ENCODE measurements at places on chromosomes 11 and 22.

- DNase-seq: peak; percentile 96
Observed at GRCh38 chr11:14544611-14545010, 24.4 kb upstream of the PSMA1 start.

- peak; percentile 18 for DNase-seq
Observed at GRCh38 chr11:72478669-72479068, 44.3 kb upstream of the CLPB start.

- DNase-seq: no peak
Observed at GRCh38 chr11:121651257-121651605, 198.5 kb upstream of the SORL1-AS1 start.

GRCh38 chr11:73957654-73958361, 7.0 kb downstream of the DNAJB13 start:
- DNase-seq: no peak

- no peak for DNase-seq
Observed at GRCh38 chr11:75893251-75893650, 78.2 kb downstream of the UVRAG start.

GRCh38 chr11:106714199-106714598, 304.1 kb downstream of the GUCY1A2 start:
- no peak for DNase-seq

DNA sequence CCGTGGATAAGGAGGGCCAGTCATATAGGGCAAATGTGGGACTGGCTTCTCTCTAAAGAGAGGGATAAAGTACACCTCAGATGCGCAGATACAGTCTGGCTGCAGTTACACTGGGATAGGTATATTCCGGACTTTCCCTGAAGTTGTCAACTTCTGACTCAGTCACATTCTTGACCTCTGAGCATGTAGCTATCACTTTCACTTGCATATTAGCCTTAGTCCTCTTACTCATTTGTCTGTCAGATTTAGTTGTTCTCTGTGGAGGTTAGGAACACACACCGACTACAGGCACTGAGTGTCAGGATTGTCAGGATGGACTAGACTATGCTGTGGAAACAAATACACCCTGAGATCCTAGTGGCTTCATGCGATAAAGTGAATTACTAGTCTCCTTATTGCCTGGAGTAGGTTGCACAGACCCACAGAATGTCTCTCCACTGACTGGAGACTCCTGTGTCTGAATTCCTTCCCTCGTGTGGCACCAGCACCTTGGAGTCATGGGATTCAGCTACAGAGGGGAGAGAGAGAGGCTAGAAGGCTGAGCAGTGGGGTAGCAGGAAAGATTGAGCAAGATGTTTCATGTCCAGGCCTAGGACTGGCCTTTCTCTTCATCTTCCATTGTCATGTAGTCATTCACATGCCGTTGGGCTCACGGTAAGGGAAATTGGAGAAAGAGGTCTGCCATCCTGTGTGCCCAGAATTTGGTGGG, 654.3 kb downstream of the NTM start:
- DNase-seq: no peak

- DNase-seq: no peak
Observed at GRCh38 chr11:68043029-68043348, 4.2 kb downstream of the TCIRG1 start.

DNA sequence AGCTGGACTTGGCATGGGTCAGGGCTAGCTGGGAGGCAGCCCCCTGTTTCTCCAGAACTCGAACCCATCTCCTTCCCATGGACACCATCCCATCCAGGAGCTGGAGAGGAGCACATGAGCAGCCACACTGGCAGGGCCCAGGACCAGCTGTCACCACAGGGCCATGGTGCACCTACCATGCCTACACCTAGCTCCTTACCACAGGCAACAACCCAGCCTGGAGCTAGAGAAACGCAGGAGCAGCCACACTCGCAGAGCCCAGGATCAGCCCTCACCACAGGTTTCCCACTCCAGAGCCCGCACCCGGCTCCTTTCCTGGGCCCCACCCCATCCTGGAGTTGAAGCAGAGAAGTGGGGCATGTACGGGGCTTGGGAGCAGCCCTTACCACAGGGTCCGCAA, 50.2 kb downstream of the GAB4 start:
- no peak for DNase-seq

DNA sequence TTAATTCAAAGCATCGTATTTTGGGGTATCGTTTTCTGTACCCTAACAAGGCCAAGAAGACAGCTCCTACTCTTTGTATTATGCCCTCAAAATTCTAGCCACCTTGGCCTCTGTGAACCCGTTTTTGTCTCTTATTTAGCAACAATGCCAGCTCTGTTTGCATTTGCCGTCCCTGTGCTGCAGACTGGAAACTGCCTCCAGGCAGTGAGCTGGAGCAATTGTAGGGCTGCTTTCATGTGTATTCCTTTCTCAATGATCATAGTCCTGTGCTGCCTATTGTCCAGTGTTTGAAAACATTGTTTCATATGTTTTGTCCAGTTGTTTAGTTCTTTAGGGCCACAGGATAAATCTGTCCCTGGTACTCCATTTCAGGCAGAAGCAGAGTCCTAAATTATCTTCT, 19.9 kb upstream of the BACE1-AS start:
- DNase-seq: no peak

DNA sequence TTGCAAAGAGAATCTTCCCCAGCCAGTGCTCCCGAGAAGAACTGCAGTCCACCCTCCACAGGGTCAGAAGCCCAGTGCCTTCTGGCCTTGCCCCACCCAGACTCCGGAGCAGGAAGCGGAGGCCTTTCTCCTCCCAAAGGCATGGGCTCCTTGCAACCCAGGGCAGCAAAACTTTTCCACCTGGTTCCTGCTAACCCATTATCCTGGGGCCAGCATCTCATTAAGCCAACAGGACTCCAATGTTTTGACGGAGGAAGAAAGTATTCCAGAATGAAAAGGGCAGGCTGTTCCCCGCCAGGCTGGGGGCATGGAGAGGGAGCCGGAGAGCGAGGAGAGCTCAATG, 88.1 kb downstream of the RTL6 start:
- DNase-seq: no peak

- DNase-seq: no peak
Observed at GRCh38 chr11:44893308-44893822, 57.3 kb downstream of the TP53I11 start.

GRCh38 chr22:44363013-44363979, 50.5 kb upstream of the SHISAL1 start:
- no peak for DNase-seq

DNA sequence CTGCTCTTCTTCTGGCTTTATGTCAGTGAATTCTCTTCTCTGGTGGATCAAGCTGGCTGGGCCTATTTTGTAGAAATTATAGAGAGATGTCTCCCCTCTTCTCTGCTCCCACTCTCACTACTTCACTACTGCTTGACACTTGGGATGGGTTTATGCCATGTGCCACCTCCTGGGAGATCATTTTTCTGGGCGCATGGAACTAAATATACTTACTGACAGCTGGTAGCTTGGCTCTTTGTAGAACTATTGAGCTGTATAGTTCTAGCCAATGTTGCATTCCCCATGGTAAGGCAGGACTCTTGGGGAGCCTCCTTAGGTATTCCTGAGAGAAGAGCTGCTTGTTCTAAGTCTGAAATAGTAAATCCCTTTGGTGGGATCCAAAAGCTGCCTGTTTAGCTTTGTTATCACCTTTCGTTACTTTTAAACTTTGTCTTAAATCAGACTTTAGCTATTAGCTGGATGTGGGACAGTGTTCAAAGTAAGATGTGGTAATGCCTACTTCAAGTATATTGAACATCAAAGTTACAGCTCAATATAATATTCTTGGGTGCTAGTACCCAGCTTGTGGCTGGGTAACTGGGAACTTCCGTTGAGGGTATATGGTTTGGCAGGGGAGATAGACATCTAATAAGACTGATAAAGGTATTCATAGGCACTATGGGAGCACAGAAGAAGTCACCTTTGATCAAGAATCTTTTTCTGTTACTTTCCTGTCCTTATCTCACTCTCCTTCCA, 87.5 kb upstream of the RRM1 start:
- no peak for DNase-seq

DNA sequence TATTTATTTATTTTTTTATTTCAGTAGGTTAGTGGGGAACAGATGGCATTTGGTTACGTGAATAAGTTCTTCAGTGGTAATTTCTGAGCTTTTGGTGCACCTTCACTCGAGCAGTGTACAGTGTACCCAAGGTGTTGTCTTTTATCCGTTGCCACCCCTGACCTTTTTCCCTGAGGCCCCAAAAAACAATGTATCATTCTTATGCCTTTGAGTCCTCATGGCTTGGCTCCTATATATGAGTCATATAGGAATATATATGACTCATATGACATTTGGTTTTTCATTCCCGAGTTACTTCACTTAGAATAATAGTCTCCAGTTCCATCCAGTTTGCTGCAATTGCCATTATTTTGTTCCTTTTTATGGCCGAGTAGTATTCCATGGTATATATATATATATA, 763.9 kb downstream of the NTM start:
- no peak for DNase-seq

DNA sequence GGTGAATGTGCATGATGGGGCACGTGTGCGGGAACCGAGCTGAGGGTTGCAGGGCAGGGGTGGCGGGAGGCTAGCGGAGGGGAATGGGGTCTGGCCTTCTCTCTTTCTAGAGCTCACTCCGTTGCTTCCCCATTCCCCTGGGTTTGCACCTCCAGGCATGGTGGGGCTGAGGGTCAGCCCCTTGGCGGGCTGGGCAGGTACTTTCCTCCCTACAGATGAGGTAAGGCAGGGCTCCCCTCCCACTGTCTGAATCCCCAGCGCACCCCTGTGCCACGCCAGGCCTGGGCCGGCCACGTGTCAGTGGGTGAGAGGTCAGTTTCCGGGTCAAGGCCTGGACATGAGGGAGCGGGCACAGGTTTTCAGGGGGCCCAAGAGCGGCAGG, 8.9 kb downstream of the SUSD2 start:
- no peak for DNase-seq

DNA sequence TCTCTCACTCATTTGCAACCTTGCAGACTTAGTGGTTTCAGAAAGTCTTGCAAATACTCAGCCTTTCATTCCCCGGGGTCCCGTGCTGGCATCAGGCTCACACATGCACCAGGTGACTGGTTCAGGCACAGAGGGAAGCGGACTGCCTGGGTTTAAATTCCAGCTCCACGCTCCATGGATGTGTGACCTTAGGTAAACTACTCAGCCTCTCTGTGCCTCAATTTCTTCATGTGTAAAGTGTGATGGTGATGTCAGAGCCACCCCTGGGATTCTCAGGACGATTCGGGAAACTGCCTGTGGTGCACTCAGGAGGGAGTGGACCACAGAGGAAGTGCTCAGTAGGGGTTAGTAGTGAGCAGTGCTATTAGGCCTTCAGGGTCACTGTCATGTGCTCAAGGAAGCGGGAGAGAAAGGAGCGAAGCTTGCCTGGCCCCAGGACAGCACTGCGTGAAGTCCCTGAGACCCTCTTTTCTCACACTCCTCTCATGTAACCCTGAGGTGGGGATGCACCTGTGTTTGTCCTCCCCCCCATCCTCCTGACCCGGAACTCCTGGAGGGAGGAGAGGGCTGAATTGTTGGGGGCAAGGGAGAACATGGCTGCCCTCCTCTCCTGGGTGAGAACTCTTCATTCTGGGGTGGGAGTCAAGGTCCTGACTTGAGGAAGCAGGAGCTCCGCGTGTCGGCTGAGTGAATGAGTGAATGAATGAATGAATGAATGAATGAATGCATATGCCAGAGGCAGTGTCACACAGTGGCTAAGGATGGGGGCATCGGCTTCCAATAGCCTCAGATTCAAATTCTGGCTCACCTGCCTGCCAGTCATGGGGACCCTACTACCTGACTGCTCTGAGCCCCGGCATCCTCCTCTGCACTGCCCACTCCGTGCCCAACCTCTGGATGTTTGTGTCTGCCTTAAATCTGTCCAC, 14.4 kb upstream of the UPK3A start:
- peak; percentile 44 for DNase-seq
